ENCODE measurements at places on chromosomes 3 and 15.
A peak's percentile ranks its signal among the peaks of the same experiment; 100 is the strongest.

GRCh38 chr3:149390772-149391212 lies 13.3 kb upstream of the TM4SF1 start:
- no peak for DNase-seq

DNA sequence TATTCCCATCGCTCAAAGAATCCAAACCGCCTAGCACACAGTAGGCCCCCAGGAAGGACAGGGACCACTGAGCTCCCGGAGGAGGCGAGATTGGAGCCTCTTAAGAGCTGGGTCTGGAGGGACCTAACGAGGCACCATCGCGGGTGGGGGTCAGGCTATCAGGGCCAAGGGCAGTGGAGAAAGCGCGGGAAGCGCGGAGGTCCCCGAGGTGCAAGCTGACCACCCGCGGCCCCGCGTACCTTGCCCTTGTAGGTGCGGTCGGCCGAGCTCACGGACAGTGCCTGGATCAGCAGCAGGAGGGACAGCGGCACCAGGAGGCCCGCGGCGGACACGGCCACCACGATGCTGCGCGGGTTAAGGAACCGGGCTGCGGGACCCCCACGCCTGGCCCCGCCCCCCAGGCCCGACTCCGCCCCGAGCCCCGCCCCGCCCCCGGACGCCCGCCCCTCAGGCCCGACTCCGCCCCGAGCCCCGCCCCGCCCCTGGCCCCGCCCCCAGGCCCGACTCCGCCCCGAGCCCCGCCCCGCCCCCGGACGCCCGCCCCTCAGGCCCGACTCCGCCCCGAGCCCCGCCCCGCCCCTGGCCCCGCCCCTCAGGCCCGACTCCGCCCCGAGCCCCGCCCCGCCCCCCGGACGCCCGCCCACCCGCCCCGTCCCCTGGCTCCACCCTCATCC lies 3.9 kb downstream of the ZDHHC19 start:
- peak; percentile 29 for DNase-seq

GRCh38 chr3:113783980-113784379 lies 37.1 kb downstream of the ATP6V1A start:
- DNase-seq: no peak

- DNase-seq: no peak
Observed at GRCh38 chr3:176521531-176522175, 675.6 kb downstream of the TBL1XR1 start.

DNA sequence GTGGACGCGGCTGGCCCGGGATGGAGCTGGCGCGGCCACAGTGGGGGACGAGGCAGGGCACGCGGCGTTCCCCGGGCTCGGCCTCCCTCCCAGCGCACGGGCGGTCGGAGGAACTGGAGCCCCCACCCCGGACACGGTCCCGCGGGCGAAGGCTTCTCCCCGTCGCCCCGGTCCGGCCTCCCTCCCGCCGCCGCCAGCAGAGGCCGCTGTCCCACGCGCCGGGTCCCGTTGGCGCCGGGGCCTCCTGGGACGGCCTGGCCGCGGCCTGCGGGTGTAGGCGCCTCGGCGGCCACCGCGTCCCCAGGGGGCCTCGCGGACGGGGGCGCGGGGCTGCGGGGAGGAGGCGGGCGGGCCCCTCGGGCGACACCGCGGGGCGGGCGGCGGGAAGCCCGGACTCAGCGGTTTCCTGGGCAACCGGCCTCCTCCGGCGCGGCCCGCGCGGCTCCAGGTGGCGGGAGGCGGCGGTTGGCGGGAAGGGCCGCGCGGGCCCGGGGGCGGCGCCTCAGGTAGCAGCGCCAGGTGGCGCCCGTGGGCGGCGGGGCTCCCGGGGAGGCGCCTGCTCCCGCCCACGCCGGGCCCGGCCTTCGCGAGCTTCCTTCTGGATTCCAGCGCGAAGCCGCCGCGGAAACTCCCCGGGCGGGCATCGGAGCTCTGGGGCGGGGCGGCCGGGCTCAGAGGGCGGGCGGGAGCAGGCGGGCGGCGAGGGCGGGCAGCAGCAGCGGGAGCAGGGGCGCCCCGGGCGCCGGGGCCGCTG lies 26.7 kb downstream of the MELTF start:
- peak; percentile 93 for DNase-seq

GRCh38 chr3:65473736-65474135 lies 565.0 kb downstream of the MAGI1 start:
- DNase-seq: no peak

- DNase-seq: no peak
Observed at GRCh38 chr3:46845397-46845859, 17.8 kb downstream of the MYL3 start.

DNA sequence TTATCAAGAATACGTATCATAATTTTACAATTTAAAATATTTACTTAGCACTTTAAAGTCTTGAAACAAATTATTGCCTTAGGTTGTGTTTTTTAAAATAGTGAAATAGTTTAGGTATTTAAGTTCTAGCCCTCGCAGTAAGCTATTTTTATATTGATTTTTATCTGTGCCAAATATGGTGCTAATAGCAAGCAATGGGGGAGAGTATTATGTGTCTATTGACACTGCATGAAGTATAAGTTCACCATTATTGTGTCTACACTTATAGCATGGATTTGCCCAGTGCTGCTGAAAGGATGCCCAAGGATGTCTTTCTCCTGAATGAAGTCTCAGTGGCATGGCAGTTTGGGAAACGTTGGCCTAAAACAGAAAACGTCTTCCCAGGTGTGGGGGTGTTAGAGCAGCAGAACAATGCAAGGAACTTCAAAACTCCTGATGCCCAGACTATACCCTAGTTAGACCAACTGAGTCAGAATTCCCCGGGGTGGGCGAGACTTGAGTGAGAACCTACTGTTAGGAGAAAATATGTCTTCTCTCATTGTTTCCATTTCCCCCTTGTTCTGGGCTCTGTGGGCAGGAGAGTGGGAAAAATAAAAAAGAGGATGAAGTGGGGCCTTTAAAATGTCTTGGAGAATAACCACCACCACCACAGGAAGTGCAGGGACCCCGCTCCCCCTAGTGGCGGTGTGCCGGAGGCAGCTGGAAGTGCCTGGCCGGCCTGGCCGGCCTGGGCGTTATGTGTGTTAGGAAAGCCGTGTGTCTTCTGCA lies 104.2 kb upstream of the SLC7A14 start:
- peak; percentile 29 for DNase-seq

GRCh38 chr3:104887619-104888018 lies 479.1 kb upstream of the ALCAM start:
- no peak for DNase-seq

- peak; percentile 38 for DNase-seq
Observed at GRCh38 chr15:92082006-92082843, 228.7 kb downstream of the SLCO3A1 start.

DNA sequence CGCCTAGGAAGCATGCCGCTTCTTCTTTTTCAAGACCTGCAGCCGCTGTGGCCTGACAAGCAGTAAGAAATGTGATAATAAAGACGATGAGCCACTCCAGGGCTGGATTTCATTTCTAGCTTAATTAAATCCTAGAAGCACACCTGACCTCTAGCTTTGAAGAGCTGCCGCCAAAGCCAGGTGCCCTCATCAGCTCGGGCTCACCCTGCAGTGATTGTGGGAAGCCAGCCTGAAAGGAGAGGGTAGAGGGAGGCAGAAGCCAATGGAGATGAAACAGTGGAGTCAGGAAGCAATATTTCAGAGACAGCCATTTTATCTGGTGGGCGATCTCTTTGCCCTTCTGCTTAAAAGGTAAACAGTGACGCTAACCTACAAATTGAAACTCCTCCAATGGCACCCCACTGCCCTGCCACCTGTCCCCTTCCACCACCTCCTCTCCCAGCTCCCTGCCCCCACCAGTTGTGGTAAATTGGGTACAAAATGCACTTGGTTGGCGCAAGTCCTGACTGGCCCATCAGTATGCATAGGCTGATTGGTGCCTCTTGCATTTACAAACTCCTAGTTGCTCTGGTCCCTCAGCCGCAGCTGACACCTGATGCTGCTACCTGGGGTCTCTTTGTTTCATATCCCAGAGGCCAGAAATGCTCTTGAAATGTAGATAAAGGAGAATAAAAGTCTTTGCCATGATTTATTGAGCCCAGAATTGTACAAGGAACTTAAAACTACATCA lies 385.3 kb downstream of the PDCD6IP start:
- DNase-seq: peak; percentile 14

DNA sequence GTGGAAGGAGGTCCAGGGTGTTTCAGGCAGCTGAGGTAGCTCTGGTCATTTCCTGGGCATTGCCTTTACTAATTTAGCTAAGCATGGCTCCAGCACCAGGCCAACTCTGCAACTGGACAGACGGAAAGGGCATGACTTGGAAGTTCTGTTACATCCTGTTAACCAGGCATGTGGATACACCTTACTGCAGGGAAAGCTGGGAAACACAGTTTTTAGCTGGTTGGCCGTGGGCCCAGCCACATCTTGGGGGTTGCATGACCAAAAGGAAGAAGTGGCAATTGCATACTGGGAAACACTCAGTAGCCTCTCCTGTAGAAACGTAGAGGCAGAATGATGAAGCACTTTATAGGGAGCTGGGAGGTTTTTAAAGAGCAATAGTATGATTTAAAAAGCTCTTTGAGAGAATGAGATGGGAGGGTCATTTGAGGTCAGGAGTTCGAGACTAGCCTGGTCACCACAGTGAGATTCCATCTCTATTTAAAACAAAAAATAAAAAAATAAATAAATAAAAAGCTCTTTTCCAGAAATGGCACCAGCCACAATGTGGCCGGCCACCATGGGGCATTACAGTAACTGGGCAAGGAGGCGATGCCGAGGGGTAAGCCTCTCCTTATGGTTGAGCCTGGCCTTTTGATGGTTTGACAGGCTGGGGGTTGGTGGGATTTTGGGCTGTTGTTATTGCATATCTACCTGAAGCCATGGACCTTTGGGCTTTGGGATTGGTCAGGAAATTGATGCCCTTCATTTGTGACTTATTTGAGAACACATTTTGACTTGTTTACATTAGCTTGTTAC lies 28.6 kb downstream of the TRAK1 start:
- no peak for DNase-seq

DNA sequence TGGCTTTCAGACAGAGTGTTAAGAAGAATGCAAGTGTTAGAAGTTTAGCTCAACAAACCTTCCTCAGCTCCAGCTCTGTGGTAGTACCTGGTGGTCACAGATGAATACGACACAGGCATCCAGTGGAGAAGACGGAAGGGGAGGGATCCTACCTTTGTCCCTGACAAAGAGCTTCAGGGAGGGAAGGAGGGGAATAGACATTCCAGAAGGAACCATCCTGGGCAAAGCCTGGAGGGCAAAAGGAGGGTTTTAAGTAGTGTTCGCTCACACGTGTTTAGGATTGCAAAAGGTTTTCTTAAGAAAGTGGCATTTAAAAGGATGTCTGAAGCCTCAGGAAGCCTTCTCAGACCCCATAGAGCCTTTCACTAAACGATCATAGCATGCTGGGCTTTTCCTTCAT lies 2.8 kb downstream of the CHCHD4 start:
- no peak for DNase-seq

DNA sequence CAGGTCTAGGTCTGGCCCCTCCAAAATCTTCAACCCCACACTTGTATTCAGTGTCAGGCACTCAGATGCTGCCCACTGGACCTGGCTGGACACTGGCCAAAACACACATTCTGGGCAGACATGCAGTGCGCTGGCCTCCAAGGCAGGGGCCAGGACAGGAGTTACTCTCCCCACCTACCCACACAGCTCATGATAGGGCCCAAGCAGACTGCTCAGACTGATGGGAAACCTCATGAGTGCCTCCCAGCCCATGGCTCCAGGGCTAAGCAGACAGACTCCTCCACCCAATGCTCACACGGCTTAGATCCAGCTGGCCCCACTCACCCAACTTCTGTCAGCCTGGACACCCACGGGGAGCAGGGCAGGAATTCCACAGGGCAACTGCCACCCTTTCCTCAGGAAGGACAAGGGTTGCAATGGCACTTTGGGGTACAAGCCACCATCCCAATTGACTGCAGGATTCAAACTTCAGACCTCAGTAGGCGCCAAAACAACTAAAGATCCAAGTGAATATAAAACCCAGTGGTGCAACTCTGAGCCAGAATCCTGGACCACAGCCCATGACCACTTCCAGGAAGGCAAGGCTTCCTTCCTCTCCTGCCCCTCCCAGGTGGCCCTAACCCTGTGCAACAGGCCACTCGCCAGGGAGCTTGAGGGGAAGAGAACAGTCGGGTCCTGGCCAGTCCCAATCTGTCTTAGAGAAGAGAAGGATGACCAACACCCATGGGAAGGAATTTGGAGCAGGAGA lies 1.4 kb downstream of the LTF start:
- DNase-seq: no peak

- no peak for DNase-seq
Observed at GRCh38 chr3:143070977-143071551, 48.5 kb upstream of the CHST2 start.

- no peak for DNase-seq
Observed at GRCh38 chr3:41638381-41638780, 323.5 kb downstream of the ULK4 start.

DNA sequence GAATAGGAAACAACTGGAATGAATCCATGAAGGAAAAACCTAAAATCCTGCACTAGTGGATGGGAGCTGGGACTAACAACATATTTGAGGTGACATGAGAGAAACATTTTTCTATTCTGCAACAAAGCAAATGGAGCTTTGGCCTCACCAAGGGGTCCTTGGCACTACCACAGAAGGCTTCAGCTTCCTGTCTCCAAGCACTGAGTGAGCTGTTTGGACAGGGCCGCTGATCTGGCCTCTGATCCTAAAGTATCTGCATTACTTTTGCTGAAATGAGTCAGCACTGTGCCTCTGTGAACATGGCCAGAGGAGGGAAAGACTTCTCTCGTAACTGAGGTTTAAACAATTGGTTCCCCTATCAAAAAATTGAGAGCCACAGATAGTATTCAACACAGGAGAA lies 9.0 kb downstream of the ARPP21 start:
- DNase-seq: no peak

DNA sequence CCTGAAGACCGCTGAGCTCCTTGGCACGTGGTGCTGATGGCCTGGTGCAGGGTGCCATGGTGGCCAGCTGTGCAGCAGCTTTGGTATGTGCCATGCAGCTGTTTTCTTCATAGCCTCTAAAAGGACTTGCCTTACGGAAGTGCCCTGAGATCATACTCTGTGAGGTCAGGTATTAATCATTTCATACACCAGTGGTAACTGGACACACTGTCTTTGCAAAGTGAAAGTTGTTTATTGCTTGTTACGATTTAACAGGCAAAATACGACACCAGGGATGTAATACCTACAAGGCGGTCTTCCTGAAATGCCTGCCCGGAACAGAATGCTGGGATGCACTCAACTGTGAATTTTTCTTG lies 184.6 kb downstream of the ATP10A start:
- DNase-seq: no peak

DNA sequence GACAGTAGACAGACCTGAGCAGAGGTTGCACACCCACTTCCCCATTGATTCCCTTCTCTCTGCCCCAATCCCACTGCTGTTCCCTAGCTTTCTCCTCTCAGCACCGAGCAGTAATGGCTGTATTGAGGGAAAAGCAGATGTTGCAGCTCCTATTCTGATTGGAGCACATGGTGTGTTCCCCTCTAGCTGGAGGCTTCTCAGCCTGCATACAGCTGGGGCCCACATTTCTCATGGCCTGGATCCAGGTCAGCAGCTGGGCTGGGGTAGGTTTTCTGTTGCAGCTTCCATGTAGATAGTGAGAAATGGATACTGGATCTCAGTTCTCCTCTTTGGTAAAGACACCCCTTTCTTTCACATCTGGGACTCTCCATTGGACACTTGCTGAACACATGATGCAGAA lies 50.1 kb downstream of the RYR3 start:
- DNase-seq: peak; percentile 7

- DNase-seq: no peak
Observed at GRCh38 chr3:129855170-129855831, 38.2 kb downstream of the TMCC1 start.

All from left colon (tissue), 2 donors.